ENCODE measurements at places on chromosomes 11 and 22. TPM values are rescaled to one million over a fixed set of nuclear protein-coding genes. Genes with fewer than 3 reads are reported as not detected.
A peak's percentile ranks its signal among the peaks of the same experiment; 100 is the strongest.

Gene RFPL1
- not detected for total RNA-seq

Gene SIRT3
- 6.8 TPM for total RNA-seq

- DNase-seq, result no peak
Measured at GRCh38 chr11:60984149-60984548, 12.7 kb downstream of the CD6 start.

Gene LDLRAD3
- total RNA-seq, result 3.9 TPM

- DNase-seq, result no peak
Measured at GRCh38 chr11:5265832-5266231, 3.9 kb downstream of the HBE1 start.

DNA sequence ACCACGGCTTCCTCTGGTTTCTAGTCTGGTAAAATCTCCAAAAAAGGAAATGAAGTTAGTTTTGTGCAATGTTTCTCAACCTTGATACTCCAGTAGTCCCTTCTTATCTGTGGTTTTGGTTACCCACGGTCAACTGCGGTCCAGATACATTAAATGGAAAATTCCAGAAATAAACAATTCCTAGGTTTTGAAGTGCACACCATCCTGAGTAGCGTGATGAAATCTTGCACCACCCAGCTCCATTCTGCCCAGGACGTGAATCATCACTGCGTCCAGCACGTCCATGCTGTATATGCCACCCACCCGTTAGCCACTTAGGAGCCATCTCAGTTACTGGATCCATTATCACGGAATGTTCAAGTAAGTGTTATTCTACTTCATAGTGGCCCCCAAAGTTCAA is 117.0 kb downstream of the FBXO7 start:
- DNase-seq, result no peak

GRCh38 chr11:22860241-22860640 is at the start of gene CCDC179:
Gene CCDC179 (minus strand): TSS chr11:22860474. CDS start chr11:22860421, 53 bp downstream.
- no peak for DNase-seq

DNA sequence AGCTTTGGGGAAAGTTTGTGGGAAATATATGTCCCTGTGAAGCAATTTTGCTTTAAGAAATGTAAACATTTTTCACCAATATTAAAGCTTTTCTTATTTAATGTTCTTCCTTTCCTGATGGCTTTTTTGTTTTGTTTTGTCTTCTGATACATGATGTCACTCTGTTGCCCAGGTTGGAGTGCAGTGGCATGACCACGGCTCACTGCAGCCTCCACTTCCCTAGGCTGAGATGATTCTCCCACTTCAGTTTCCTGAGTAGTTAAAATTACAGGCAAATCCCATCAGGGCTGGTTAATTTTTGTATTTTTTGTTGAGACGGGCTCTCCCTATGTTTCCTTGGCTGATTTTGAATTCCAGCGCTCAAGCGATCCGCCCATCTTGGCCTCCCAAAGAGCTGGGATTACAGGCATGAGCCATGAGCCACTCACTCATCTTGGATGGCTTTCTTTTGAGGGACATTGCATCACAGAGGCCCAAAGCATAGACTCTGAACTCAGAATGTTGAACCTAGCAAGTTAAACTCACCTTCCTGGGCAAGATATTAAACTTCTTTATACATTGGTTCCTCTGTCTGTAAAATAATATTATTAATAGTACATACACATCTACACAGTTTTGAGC is 651 bp upstream of the CARD16 start:
- DNase-seq, result peak; percentile 15

DNA sequence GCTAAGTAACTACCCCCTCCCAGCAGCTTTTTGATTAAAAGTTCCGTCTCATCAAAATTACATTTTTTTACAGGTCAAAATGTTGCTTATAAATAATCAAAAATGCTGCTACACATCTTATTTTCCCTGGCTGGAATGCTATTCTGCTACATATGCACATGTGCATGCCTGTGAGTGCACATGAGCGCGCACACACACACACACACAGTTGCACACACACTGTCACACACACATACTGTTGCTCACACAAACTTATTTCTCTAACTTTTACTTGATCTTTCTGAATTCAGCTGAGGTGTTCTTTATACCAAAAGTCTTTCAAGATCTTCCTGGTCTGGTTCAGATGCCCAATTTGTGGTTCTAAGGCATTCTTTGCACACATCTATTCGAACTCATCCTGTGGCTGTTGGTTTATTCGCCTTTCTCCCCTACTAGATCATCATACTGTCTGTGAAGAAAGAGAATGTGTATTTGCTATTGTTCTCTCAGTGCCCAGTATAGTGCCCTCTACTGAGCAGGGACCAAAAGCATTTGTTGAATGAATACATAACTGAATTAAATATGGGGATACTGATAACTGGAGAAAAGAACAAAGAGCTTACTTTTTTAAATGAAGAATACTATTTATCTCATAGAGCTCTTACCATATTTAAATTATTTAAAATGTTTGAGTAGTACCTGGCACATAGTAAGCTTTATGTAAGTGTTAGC is 68.1 kb upstream of the CCDC179 start:
- peak; percentile 1 for DNase-seq

DNA sequence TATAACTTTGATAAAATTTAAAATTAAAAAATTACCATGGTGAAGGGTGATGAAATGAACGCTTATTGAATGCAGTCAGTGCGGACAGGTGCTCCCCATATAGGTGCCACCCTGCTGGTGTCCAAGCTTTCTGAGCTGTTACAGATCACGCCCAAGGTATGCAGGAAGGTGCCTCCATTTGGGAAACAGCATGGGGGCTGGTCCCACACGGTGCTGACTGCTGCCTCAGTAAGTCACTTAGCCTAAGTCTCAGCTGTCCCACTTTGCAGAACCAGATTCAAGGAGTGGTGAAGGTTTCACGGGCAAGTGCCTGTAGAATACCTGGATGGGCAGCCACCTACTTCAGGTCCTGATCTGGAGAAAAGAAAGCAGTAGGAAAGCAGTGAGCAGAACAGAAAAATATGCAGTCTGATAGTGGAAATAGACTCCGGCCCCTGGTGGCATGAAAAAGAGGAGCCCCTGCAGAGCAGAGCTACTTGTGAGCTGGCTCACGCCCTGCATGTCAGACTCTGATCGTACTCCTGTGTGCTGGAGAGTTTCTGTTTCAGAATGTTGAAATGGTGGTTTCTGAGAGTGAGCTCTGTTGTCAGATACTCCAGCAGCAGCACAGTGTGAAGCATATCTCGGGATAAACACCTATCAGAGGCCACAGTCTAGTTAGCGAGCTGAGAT is 33.2 kb downstream of the ADORA2A start:
- DNase-seq, result no peak

GRCh38 chr11:77276271-77276670 is 25.2 kb downstream of the GDPD4 start:
- no peak for DNase-seq

DNA sequence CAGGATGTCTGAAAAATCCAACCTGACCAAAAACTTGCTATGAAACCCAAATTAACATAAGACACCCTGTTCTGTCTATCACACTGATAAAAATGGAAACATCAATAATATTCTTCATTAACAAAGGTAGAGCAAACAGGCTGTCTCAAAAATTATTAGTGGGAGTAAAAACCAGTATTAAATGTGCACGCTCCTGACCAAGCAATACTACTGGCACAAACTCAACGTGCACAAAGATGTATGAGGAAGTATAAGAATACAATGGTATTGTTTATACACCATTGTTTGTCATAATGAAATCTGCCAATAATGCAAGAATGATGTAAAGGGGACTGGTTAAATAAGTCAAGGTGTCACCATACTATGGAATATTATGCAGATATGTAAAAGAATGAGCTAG is 288.5 kb downstream of the MN1 start:
- DNase-seq, result peak; percentile 22

GRCh38 chr22:17257121-17258001 is 38.1 kb upstream of the ADA2 start:
- DNase-seq, result no peak

- DNase-seq, result no peak
Measured at GRCh38 chr11:125053167-125053566, 9.9 kb upstream of the SLC37A2 start.

- peak; percentile 70 for DNase-seq
Measured at GRCh38 chr11:66335531-66336233, 552 bp downstream of the RIN1 start.

- no peak for DNase-seq
Measured at GRCh38 chr22:44752285-44753188, at the start of gene ARHGAP8. Gene ARHGAP8 (plus strand): TSS chr22:44752575. CDS start chr22:44786528, 33,953 bp downstream.

DNA sequence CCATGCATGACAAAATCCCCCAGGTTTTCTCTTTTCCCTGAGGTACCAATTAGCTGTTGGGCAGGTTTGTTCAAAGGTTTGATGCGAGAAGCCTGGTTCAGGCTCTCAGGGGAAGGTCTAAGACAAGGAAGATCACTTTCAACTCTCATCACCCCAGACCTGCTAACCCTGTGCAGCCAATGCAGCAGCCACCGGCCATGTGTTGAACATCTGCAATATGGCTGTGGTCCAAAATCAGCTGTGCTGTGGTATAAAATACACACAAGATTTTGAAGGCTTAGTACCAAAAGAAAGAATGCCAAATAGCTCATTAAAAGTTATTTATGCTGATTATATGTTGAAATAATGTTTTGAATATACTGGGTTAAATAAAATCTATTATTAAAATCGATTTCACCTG is 58.5 kb downstream of the SMCO4 start:
- no peak for DNase-seq

GRCh38 chr11:35006389-35007128 is 90.1 kb downstream of the PDHX start:
- no peak for DNase-seq

DNA sequence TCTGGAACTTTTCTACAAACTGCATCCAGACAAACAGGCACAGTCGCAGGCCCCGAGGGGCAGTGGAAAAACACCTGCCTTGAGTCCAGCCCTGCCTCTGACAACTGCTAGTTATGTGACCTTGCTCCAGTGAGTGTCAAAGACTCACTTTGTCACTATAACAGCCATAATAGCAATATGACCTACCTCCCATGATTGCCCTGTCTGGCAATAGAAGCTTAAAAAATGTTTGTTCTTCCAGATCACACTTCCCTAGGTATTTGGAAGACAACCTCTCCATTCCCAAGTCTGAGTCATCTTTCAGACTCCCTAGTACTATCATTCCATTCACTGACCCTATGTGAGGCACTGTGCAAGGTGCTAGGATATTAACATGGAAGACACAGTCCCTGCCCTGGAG is 74.5 kb downstream of the RPL27A start:
- DNase-seq, result no peak

Gene DRICH1
- not detected for total RNA-seq

DNA sequence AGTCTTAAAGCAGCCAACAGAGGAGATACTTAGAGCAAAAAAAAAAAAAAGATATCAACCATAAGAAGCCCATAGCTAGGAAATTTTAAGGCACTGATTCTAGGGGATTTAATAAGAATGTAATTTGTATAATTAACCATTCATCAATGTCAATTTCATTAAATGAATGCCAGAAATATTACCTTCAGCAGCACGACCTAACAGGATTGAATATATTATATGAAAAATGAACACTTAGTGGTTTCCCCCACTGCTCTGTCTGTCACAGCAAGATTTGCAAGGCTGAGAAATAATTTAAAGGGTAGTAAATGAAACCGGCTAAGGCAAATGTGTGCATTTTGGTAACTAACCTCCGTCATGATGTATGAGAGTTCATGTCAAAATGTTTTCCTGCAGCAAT is 319.9 kb downstream of the KIRREL3 start:
- DNase-seq, result no peak

Gene NEFH
- total RNA-seq, result 0.22 TPM

Gene OTUB1
- total RNA-seq, result 46.2 TPM

Gene FLRT1
- not detected for total RNA-seq

- no peak for DNase-seq
Measured at GRCh38 chr11:111672949-111673348, 70.7 kb downstream of the SIK2 start.

GRCh38 chr11:59992425-59992824 is 24.6 kb upstream of the OOSP4B start:
- DNase-seq, result no peak

- DNase-seq, result no peak
Measured at GRCh38 chr22:27476729-27477128, 324.8 kb downstream of the MN1 start.

- DNase-seq, result no peak
Measured at GRCh38 chr11:71139516-71140205, 112.7 kb downstream of the SHANK2 start.

Gene BUD13
- 12.5 TPM for total RNA-seq

Gene NXF1
- 12.3 TPM for total RNA-seq

- DNase-seq, result no peak
Measured at GRCh38 chr11:114256176-114256966, 39.8 kb upstream of the NNMT start.

Gene BAIAP2L2
- under 0.01 TPM for total RNA-seq

DNA sequence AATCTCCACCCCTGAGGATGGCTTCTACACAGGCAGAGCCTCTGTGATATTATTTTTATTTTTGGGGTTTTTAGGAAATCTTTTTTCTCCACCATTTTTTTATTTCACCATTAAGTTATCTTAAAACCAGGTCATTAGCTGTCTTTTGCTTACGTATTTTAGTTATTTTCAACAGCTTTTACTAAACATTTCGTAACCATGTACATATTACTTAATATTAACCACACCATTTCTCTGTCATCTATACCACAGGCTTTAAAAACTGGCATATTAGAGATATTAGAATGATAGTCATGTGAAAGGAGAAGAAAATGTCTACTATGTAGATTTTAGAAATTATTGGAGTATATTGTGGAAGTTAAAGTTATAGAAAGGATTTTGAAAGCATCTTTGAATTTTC is 37.4 kb downstream of the YAP1 start:
- DNase-seq, result no peak

Gene CNGA4
- total RNA-seq, result not detected

Gene LRRC74B
- total RNA-seq, result not detected

DNA sequence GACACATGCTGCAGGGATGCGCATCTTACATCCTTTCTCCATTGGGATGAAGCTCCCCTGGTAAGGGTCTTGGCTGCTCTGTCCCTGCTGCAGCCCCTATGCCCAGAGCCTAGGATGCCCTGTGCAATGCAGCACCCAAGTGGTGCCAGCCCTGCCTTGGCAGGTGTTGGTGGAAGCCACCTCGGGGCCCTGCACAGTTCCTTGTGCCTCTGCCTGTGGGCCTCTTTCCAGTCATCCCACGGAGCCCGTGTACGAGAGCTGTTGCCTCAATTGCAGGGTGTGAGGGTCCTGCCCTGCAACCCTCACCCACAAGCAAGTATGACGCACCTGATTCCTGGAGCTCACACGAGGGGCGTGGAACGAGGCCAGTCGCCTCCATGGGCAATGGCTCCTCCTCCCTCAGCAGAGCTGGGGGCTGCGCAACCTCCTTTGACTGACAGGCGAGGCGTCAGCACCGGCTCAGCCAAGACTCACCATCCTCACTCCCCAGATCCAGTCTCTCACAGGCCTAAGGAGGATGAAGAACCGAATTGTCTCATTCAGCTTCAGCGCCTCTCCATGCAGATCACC is 719.6 kb downstream of the BRD1 start:
- DNase-seq, result no peak

Gene CD44
- total RNA-seq, result 15.7 TPM

Gene SLC17A6
- not detected for total RNA-seq

GRCh38 chr11:104799251-104799650 is 99.0 kb downstream of the CASP12 start:
- no peak for DNase-seq

DNA sequence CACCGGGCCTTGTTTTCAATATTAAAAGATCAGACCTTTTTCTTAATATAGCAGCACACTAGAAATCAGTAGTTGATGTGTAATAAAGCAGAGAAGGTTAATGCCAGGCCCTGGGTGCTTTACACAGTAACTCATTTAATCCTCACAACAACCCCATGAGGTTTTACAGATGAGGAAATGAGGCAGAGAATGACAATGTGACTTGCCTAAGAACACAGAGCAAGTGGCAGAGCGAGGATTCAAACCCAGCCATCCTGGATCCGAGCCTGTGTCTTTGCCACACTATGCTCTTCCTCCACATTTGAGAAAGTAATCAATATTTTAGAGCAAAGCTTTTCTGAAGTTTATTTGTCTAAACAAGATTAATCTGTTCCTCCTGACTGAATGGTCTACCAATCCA is 7.2 kb downstream of the JAML start:
- DNase-seq, result no peak

Measured in lung microvascular endothelial cell (primary cell).